ENCODE measurements at places on chromosomes 11 and 22.
A peak's percentile ranks its signal among the peaks of the same experiment; 100 is the strongest.

DNA sequence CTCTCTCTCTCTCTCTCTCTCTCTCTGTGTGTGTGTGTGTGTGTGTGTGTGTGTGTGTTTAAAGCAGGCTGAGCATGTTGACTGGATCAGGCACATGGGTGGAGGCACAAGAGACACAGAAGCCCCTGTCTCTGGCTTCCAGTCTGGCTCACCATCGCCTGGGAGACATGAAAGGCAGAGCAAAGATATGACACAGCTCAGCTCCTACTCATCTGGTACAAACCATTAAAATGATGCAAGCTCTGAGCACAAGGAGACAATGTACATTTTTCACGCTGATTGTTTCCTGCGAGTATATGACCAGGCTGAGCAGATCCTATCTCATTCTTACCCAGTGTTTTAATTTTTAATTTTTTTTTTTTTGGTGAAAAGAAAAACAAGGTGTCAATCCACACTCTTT lies 9.5 kb downstream of the SLC6A5 start:
- no peak for DNase-seq

GRCh38 chr11:75022296-75022695 lies 33.6 kb downstream of the NEU3 start:
- DNase-seq, result no peak

DNA sequence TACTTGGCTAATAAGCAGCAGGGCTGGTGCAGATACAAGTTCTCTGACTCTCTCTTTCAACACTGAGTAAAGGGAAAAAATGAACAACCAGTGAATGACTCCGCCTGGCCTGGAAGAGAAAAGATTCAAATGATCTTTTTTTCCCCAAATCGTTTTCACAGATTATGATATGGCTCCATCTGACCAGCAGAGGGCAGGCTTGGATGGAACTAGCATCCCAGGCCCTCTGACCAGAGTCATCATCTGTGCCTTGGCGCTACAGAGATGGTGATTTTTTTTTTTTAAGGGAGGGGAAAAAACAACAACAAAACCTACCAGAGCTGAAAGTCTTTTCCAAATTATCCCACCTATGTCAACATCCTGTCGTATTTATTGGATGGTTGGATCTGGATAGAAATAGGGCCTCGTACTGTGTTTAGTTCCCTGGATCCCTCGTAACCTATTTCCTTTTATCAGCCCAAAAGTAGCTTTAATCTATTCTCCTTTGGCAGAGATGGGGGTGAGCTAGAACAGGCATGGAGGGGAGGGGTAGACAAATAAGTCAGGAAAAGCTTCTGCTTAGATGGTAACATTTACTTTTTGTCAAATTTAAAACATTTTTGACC lies 69.7 kb downstream of the PRSS23 start:
- DNase-seq, result peak; percentile 28

DNA sequence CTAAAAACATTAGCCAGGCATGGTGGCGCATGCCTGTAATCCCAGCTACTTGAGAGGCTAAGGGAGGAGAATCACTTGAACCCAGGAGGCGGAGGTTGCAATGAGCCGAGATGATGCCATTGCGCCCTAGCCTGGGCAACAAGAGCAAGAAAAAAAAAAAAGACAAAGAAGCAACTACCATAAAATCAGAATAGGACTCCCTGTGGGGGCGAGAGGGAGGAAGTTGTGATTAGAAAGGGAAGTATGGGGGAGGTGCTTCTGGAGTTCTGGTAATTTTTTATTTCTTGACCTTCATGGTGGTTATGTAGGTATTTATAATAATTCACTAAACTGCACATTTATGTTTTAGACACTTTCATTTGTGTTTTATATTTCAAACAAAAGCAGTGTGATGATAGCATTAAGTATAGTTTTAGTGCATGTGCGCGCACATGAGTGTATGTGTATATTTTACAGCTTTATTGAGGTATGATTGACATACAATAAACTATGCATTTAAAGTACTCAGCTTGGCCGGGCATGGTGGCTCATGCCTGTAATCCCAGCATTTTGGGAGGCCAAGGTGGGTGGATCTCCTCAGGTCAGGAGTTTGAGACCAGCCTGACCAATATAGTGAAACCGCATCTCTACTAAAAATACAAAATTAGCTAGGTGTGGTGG lies 43.5 kb downstream of the SIK2 start:
- no peak for DNase-seq

DNA sequence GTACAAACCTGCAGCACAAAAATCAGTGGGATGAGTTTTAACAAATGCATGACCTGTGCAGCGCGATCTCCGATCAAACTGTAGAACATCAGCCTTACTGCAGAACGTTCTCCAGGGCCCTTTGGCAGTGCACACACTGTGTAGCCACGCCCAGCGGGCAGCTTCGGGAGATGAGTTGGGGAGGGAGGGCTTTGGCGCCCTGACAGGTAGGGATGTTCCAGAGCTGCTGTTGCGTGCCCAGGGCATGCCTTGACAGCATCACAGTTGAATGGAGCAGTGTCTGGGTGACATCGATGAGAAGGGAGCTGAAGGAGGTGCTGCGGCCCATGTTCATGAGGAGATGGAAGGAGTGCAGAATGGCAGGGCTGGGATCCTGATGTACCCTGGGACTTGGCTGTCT lies 80.2 kb downstream of the TBC1D22A start:
- no peak for DNase-seq

GRCh38 chr22:25237503-25237902 lies 18.1 kb downstream of the CRYBB2 start:
- no peak for DNase-seq
